Left ventricle myocardium superior (tissue), 1 donor: ENCODE measurements at places on chromosomes 5 and 9. TPM values are rescaled to one million over a fixed set of nuclear protein-coding genes. Genes with fewer than 3 reads are reported as not detected.

The C9 gene
- not detected for total RNA-seq

The FBP2 gene
- total RNA-seq: not detected

The PCDHGB7 gene
- 8.8 TPM for total RNA-seq

The PDE6A gene
- total RNA-seq: 0.05 TPM
